ENCODE measurements at places on chromosomes 5 and 9.

DNA sequence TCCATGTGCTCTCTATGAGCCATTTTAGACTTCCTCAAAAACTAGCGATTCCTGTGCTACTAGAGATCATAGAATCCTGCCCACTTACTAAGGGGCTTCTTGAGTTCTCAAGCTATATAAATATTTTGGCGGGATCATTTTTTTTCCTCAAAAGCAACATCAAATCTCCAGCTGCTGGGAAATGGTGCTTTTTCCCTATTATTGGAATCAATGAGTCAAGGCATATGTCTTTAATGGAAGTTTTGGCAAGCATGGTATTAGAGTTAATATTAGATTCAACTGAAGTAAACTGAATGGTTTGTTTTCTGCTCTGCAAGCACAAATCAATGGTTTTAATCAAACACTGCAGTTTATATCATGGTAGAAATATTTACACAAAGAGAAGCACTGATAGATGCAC is 369.9 kb upstream of the PTGER4 start:
- DNase-seq, result no peak

GRCh38 chr5:175896301-175897040 is 25.1 kb downstream of the CPLX2 start:
- DNase-seq, result no peak

DNA sequence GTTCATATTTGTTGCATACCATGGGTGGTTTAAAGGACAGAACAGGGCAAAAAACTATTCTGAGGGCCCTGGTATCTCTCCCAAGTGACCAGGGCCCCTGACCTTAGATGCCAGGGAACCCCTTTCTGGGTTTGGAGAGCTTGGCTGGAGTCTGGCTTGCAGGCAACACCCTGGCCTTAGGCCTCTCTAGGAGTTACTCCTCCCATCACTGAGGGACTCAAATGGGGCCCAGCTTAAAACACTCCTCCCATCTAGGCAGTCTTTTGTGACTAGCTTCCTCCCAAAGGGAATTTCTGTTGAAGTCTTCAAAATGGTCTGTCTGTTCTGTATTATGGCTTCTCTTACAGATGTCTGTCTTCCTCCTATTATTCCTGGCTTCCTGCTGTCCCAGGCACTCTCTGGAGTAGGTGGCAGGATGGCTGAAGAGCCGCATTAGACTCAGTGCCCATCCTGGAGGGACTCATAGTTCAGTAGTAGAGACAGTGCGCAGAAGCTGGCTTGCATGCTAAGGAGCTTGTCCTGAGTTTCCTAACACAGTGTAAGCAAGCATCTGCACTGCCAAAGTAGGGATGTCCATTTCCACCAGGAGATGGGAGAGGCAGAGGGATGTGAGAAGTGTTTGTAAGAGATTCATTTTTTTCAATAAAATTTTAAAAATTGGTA is 10.0 kb downstream of the COL15A1 start:
- no peak for DNase-seq

- no peak for DNase-seq
Measured at GRCh38 chr5:78387468-78388153, 27.2 kb downstream of the SCAMP1 start.

DNA sequence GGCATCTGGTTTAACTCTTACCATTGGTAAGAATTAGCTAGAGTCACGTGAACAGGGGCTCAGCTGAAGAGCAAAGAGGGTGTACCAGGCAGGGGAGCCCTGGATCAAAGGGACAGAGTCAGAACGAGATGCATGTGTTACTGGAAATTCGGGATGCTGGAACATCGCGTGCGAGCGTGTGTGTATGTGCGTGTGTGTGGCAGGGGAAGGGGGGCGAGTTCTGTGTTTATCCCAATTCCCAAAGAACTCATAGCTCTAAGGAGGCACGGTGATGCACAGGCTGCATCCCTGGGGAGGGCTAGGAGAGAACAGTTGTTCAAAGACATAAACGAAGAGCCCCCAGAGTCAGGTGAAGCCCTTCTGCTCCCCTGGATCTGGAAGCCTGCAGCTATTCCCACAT is 353.3 kb downstream of the GADD45G start:
- no peak for DNase-seq

Data from cortex of kidney (tissue), 1 donor.